ENCODE measurements at places on chromosomes 7 and 10. TPM values are rescaled to one million over a fixed set of nuclear protein-coding genes. Genes with fewer than 3 reads are reported as not detected.

GRCh38 chr7:48366096-48366495 is 194.8 kb downstream of the ABCA13 start:
- no peak for DNase-seq

DPP6 gene
- 205 TPM for total RNA-seq

SPDYE11 gene
- total RNA-seq = not detected

- DNase-seq = no peak
Observed at GRCh38 chr7:114212721-114213429, 201.7 kb upstream of the FOXP2 start.

SAMD9 gene
- 1.1 TPM for total RNA-seq
